H9 (cell line): ENCODE measurements at places on chromosomes 11 and 22. TPM values are rescaled to one million over a fixed set of nuclear protein-coding genes. Genes with fewer than 3 reads are reported as not detected.
A peak's percentile ranks its signal among the peaks of the same experiment; 100 is the strongest.

CDCA5 gene
- 93.9 and 94.8 TPM in 2 replicates for total RNA-seq

DNA sequence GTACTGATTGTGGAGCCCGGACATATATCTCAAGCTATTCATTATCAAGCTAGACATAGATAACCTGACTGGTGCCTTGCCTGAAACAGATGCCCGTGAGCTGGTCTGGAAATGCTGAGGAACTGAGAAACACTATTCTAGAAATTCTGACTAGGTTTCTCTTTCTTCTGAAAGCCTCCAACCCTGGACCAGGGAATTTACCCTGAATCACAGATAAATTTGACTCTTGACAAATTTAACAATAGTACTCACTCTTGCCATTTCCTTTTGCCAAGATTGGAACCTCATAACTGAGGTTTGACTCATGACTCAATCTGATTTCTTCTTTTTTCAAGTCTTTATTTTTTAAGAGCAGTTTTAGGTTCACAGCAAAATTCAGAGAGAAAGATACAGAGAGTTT is 189.6 kb upstream of the SYN3 start:
- no peak for DNase-seq

DNA sequence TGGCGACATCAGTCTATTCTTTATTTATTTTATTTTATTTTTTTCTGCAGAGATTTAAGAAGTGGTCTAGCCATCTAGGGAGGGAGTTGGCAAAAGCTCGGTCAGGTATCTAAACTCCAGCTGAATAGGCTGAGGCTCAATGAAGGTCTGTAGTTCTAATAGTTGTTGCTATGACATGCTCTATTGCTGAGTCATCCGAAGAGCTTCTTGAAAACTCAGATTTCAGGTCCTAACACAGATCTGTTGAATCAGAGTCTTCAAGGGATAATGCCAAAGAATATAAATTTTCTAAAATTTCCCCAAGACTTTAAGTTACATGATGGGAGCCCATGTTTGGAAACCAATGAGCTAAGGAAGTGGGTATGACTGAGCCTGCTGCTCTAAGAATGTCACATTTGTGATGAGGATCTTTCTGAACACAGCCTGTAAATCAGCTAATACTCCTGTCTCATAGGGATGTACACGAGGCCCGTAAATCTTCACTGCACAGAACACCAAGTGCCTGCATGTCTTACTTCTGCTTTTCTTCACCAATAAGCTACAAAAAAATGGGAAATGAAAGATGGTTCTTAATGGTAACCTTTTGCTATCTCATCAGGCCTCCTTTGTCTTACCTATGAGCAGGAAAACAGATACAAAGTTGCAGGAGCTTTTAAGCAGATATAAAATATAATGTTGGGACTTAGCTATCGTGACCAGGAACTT is 901.4 kb upstream of the API5 start:
- DNase-seq: no peak

DNA sequence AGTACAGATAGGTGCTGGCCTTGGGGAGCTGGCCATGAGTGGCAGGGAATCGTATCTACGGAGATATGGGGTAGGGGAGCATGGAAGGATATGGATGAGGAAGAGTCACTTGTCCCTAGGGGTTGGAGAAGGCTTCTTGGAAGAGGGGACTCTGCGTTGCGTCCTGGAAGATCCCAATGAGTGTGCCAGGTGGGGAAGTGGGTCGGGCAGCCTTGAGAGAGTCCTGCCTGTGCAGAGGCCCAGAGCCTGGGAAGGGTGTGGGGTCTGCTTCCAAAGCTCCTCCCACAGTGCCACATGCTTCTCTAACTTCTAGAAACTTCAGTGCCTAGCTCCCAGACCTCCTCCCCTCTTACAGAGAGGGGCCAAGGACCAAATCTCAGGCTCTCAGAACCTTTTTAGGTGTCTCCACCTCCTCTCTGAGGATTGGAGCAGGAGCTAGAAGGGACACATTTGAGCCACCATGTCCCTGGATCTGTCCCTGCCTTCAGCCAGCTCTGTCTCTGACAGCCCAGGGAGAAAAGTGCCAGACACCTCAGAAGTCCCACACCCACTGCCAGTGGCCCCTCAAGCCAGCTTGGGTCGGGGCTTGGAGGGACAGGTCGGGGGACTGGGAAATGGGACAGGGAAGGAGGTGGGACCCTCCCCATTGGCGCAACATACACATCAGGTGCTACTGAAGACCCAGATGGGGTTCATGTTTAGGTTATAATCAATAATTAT is 11.0 kb downstream of the RHBDD3 start:
- no peak for DNase-seq

MAP6 gene
- total RNA-seq: 0.48 and 0.77 TPM in 2 replicates

DNA sequence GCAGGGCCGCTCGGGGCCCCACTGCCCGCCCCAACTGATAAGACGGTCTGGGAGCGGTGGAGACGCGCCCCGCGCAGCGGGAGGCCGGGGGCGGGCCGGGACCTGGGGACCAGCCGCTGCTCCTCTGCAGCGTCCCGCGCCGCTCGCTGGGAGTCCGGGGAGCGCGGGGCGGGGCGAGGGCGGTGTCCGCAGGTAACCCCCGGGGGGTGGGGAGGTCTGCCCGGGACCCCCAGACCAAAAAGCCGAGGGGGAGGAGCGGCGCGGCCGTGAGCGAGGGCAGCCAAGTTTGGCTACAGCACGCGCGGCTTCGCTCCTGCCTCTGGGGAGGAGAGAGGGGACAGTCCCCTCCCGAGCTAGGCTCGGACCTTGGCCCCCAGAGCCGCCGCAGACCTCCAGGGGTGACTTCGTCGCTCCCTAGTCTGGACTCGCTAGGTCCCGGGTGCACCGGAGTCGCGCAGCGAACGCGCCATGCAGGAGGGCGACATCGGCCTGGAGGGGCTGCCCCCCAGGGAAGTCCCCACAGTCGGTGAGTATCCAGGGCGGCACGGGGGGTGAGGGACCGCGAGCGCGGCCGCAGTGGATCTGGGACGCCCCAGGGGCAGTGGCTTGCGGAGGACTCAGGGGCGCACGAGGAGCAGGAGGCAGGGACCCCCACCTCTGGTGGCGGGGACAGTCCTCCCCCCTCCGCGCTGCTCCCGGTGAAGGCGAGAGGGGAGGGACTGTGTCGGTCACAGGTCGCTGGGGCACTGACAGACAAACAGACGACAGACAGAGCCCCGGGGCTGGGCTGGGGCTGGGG is 92.3 kb upstream of the ANO1 start:
- DNase-seq: no peak

DNA sequence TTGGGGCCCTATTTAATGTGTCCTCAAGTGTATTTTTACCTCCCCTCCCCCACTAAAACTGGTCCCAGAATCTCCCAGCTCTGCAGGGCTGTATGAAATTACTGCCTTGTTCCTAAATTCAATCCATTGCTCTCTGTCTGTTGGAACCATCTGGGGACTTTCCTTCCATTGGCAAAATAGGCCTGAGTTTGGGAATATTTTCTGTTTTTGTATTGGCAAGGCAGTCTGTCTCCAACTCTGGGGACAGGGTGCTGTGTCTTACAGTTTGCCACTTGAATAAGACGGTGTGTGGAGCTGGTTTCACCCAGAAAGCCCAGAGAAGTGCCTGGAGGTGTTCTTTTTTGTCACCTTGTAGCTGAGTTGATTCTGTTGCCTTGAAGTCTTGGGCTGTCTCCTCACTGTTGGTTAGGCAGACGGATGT is 1.3 kb downstream of the PACS1 start:
- DNase-seq: no peak

- DNase-seq: no peak
Measured at GRCh38 chr22:32708830-32709229, 92.7 kb upstream of the TIMP3 start.

- DNase-seq: no peak
Measured at GRCh38 chr11:6895010-6895409, 2.7 kb upstream of the OR2D2 start.

DNA sequence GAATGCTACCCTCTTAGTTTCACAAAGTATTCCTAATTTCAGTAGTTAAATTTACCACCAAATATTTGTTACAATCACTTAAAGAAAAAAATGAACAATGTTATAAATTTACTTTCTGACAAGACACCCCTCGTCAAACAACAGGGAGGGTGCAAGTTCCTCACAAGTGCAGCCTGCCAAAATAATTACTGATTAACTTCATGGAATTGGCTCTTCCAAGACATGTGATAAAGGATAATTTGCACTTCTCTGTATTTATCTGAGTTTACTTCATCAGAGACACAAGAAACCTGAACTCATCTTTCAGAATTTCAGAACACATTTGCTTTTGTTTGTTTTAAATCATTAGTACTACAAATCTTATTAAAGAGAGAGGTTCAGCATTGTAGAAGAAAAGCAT is 66.5 kb downstream of the LARGE2 start:
- DNase-seq: no peak

RIMBP3C gene
- total RNA-seq: 0.22 and 0.44 TPM in 2 replicates

GRCh38 chr11:66868726-66869566 is 12.1 kb downstream of the LRFN4 start:
- peak; percentile 92 for DNase-seq

DNA sequence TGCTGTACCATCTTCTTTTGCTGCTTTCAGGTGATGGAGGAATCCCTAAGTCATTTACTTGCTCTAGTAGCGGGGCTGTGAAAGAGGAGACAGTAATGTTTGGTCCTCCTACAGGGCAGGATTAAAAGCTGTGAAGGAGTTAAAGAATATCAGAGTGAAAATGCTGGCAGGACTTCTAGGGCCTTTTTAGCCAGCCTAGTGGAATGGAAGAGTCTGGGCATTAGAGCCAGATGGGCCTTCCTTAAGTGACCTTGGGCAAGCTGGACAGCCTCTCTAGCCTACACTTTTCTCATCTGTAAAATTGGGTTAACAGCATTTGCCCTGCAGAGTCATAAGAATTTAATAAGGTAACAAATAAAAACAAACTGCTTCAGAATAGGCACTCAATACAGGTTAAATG is 114.7 kb downstream of the RBFOX2 start:
- no peak for DNase-seq

CASP1 gene
- total RNA-seq: not detected in 2 replicates

DNA sequence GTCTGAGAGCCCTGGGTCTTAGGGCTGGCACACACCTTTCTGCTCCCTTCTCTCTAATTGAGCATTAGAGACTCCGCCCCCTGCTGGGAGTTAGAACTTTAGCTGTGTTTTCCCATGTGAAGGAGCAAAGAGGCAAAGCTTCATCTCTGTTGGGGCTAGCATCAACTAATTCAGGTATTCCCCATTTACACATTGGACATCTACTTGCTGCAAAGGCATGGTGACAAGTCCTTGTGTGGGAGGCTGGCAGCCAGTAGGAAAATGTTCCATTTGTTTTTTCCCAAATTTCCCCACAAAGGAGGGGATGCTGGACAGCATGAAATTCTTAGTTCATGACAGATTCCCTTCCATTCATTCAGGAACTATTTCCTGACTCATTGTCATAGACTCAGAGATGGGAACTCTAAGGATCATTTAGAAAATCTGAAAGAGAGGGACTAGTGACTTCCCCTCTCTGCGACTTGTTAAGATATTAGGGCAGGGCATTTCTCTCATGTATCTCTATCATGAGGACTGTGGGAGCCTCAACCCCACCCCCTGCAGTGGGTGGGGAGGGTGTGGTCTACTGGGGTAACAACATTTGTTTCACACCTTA is 3.6 kb downstream of the CD44 start:
- DNase-seq: no peak

HBB gene
- total RNA-seq: not detected in 2 replicates

C11orf52 gene
- 4.0 and 4.4 TPM in 2 replicates for total RNA-seq

GRCh38 chr11:41323446-41323845 is 136.0 kb downstream of the LRRC4C start:
- DNase-seq: no peak

DNA sequence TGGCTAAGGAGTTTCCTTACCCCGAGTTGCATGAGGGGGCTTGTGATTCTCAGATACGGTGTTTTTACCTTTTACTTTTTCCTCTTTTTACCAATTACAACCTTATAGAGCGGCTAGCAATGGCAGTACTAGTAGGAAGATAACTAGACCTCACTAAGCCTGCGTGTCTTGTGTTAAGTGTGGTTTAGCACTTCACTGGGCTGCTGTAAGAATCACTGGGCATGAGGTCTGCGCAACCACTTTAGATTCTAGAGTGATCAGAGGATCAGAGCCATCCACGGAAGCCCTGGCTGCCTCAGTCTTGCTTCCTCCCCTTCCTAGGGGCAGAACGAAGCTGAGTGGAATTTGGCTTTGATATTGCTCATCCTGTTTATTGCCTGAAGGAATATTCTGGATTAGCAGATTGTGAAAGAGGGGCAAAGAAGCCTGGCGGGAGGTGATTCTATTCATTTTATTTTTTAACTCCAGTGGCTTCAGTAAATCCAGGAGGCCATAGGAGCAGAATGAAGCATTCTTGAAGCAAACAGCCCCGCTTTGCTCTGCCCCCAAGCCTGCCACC is 88.5 kb downstream of the GRAMD1B start:
- DNase-seq: no peak

DNA sequence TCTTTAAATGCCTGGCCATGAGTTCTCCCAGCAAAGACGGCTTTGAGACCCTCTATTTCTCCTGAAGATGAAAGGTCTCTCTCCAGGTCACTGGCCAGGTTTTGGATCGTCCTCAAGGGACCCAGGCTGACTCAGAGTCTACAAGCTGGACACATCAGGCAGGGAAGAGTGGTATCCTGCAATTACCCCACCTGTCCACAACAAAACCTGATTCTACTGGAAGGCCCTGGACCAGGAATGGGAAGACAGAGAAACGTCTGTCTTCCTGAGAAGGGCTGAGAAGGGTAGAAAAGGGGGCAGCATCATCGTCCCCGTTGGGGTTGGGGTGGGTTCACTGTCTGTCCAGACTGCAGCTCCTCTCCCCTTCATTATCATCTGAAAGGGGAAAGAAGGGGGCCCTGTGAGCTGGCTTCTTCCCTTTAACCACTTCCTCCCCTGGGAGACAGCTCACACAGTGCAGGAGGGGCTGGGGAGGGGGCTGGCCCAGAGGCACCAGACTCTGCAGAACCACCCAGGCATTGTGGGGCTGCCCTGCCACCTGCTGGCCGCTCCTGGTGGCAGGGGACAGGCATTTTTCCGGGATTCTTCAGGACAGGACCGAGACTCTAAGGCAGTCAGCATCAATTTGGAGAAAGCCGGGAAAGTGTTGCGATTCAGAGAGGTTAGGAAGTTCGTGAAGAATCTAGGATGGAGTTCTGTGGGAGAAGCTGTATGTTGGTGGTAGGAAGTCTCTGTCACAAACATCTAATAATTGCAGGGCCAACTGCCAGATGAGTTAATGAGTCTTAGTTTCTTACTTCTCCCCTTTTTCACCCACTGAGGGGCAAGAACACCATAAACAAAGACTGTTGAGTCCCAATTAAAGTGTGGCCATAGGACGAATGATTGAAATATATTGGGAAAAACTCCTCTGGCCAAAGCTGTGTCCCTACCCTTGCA is 57.6 kb downstream of the SYN3 start:
- peak; percentile 88 for DNase-seq
